ENCODE measurements at places on chromosomes 7 and 10. TPM values are rescaled to one million over a fixed set of nuclear protein-coding genes. Genes with fewer than 3 reads are reported as not detected.
A peak's percentile ranks its signal among the peaks of the same experiment; 100 is the strongest.

Gene HOXA1
- not detected for total RNA-seq

Gene AS3MT
- 9.1 TPM for total RNA-seq

- no peak for DNase-seq
These were observed 7.6 kb downstream of the CPA2 start for GRCh38 chr7:130274296-130274695.

- DNase-seq: no peak
These were observed 50.0 kb upstream of the ZNF716 start for GRCh38 chr7:57399972-57400371.

GRCh38 chr7:141624763-141625162 lies 73.6 kb downstream of the AGK start:
- no peak for DNase-seq

DNA sequence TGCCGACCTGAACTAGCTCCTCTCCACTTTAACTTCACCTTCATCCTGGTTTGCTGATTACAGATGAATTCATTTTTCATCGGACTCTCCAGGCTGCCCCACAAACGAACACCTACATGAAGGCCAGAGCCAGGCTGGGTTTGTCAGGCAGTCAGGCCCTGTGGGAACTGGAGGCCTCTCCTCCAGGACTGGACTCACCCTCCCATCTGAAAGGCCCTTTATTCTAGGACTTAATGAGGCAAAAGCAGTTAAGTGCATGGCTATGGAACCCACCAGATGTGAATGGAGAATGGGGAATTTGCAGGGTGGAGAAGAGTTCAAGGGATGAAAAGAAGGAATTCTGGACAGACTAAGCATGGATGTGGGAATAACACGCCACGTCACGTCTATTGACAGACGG lies 170.8 kb downstream of the ARHGAP12 start:
- no peak for DNase-seq

DNA sequence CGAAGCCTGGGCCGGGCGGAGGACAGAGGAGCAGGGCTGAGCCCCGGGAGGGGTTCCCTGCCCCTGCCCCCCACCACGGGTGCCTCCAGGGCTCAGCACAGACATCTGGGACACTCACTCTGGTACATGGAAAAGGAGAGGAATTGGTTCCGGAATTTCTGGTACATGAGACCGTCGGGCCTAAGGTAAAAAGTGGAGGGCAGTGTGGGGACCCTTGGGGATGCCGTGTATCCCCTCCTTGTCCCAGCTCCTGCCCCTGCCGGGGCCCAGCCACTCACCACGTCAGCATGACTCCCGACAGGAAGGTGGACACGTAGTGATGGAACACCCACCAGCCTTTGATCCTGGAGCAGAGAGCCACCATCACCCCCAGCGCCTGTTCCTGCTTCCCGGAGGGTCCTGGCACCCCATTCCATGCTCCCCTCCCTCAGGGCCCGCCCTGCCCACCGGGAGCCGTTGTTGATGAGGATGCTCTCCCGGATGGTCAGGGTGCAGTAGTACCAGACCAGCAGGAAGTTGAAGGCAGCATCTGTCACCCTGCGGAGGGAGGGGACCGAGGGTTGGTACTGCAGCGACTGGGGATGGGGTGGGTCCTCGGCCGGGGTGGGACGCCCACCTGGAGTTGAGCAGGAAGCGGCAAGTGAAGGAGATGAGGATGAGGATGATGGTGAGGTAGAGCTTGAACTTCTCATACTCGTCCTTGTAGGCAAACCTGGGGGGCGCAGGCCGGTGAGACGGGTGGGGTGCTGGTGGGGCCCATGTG lies 6.4 kb downstream of the TMEM120A start:
- DNase-seq: peak; percentile 32

Data from heart left ventricle (tissue), 16 donors.